ENCODE measurements at places on chromosomes 7 and 10.
A peak's percentile ranks its signal among the peaks of the same experiment; 100 is the strongest.

DNA sequence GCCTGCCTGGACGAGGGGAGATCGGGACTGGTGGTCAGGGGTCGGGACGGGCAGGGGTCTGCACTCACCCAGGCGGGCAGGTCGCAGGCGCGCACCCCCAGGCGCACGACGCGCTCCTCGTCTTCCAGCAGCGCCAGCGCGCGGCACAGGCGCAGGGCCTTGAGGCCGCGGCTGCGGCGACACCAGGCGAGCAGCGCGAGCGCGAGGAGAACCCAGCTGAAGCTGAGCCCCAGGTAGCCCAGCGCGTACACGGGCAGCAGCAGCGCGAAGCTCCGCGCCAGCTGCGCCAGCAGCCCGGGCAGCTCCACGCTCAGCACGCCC, 328 bp downstream of the ESYT2 start:
- DNase-seq = peak; percentile 71

DNA sequence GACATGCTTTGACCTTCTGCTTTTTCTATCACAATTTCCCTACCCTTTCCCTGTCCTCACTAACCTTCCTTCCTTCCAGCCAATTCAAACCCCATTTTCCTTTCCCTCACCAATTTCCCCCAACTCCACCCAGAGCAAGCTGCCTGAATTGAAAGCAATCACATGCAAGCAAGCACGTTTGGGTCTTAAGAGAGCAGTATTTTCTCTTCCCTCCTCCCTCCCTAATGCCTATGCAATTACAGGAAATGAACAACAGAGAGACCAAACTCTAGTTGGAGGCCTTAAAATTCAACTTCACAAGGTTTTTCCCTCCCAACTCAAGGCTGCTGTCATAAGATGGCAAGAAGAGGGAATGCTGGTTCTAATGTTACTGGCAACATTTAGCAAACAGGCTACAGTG, 117.2 kb downstream of the MYOF start:
- DNase-seq = no peak

DNA sequence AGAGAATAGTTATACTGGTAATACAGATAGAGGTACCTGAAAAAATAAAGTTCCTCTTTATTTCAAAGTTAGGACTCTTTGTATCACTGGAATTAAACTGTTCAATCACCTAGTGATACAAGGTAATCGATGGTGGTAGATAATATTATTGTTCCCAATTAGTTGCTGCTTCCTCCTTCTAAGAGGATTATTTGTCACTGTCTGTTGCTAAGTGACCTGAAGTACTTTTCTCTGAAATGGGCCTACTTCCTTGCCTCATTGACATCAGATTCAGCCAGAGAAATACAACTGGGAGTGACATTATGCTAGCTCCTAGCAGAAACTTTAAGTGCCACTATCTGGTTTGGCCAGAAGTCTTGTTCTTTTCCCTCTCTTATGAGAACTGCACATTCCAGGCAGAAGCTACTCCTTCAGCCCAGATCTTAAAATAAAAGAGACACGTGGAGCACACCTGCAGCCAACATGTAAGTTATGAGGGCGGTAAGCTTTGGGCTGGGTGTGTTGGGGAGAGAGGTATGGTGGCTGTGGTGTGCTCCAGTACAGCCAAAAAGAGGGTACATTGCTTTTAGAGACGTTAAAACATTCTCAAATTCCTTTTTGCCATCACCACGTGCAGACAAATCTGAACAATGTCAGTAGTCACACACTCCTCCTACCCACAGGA, 54.8 kb downstream of the MINDY3 start:
- DNase-seq = no peak

- no peak for DNase-seq
Observed at GRCh38 chr7:156492170-156492569, 148.4 kb upstream of the RNF32 start.

DNA sequence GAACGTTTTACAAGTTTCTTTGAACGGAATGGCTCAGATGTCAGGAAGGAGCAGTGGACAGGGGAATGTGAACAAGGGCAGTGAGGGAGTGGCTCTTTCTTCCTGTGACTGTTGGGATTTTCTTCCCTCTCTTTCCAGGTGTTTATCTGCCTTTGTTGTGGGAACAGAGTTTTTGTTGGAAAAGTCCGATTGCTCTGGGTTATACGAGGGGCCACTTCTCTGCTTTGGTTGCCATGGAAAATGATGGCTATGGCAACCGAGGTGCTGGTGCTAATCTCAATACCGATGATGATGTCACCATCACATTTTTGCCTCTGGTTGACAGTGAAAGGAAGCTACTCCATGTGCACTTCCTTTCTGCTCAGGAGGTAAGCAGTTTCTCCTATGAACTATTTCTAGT, 41.4 kb downstream of the ZRANB1 start:
- no peak for DNase-seq

GRCh38 chr7:129889133-129889844, 63.5 kb downstream of the UBE2H start:
- DNase-seq = no peak

- no peak for DNase-seq
Observed at GRCh38 chr10:45044290-45044689, 43.6 kb downstream of the ZNF22 start.

GRCh38 chr7:96664793-96665192, 44.9 kb downstream of the SEM1 start:
- no peak for DNase-seq

GRCh38 chr7:11177793-11178192, 204.1 kb downstream of the PHF14 start:
- DNase-seq = no peak

- DNase-seq = no peak
Observed at GRCh38 chr7:137535579-137535978, 192.0 kb upstream of the PTN start.

GRCh38 chr10:130363051-130363450, 226.9 kb downstream of the GLRX3 start:
- no peak for DNase-seq

- DNase-seq = no peak
Observed at GRCh38 chr10:68135922-68136792, 26.9 kb downstream of the MYPN start.

DNA sequence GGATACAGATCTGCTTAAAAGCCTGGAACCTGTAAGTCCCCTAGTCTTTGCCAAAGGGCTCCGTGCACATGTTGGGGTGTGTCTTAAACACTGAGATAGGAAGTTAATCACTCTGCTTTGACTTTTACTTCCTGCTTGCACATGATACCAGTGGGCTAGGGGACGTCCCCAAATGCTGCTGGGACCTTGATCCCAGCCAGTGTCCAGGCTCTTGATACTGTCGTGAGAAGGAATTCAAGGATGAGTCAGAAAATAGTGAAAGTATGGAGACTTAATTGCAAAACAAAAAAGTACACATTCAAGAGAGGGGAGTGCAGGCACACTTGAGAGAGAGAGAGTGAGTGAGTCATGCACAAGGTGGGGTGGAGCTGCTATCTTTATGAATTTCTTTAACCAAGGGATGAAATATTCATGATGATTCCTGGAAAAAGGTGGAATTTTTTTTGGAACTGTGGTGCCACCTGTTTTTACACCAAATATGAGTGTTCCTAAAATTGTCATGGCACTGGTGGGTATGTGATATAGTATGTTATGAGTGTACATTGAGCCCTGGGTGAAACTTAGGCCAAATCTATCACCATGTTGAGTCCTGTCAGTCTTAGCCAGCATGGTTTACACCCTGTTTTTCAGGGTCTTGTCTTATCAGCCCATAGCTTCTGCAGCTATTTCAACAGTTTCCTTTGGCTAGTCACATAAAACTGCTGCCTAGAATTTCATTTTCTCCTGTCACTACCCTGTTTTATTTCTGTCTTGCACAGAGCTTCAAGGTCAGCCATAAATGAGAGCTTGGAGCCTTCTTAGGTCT, 88.3 kb upstream of the CYP26C1 start:
- DNase-seq = no peak

DNA sequence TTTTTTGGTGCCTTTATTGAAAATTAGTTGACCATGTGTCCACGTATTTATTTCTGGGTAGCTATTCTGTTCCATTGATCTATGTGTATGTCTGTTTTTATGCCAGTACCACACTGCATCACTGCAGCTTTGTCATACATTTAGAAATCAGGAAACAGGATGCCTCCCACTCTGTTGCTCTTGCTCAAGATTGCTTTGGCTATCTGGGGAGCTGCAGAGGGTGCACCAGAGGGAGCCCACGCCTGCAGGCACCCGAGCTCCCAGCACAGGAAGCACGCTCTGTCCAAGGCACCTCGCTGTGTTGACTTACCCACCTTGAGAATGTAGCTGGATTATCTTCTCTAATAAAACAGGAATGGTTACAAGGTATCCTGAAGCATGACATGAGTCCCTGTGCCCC, 301.7 kb downstream of the TCERG1L start:
- no peak for DNase-seq

- DNase-seq = no peak
Observed at GRCh38 chr7:7773334-7774309, 55.2 kb upstream of the RPA3 start.

DNA sequence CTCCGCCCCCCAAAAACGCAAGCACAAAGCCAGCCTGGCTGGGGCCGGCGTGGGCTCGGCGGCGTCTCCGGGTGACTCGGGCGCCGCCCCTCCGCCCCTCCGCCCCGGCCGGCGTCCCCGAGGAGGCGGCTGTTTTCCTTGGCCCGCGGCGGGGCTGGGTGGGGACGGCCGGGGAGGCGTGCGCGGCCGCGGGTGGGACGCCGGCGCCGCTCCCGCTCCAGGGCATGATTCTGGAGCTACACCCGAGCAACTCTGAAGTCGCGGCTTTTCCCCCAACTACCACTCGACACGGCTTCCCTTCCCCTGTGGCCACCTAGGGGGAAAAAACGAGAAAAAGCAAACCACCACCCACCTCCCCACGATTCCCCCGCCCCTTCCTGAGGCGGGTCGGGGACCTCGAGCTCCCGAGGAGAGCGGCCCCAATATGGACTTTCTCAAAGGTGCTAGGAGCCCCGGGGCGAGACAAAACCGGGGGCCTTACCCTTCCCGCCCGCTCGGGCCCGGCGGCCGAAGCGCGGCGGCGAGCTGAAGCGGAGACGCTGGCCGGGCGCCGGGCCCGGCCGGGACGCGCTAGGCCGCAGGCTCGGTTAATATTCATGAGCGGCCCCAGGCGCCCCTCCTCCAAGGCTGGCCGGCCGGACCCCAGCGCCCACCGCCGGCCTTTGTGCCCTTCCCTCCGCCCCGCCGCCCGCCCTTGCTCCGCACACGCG, 856 bp downstream of the ARHGAP21 start:
- peak; percentile 41 for DNase-seq

- no peak for DNase-seq
Observed at GRCh38 chr7:133535308-133535707, 282.4 kb downstream of the EXOC4 start.

DNA sequence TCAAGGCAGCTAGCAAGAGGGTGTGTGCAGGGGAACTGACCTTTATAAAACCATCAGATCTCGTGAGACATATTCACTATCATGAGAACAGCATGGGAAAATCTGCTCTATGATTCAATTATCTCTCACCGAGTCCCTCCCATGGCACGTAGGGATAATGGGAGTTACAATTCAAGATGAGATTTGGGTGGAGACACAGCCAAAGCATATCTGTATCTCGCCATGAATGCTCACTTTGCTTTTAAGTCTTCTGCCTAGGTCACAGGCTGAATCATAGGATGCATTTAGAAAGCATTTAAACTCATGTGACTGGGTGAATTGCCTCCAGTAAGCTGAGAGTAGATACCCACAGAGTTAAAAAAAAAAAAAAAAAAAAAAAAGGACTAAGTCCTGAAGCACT, 220.0 kb downstream of the AGMO start:
- no peak for DNase-seq

GRCh38 chr7:28984631-28985030, 26.5 kb upstream of the TRIL start:
- DNase-seq = no peak

GRCh38 chr7:50208378-50208982, 96.0 kb upstream of the IKZF1 start:
- no peak for DNase-seq

DNA sequence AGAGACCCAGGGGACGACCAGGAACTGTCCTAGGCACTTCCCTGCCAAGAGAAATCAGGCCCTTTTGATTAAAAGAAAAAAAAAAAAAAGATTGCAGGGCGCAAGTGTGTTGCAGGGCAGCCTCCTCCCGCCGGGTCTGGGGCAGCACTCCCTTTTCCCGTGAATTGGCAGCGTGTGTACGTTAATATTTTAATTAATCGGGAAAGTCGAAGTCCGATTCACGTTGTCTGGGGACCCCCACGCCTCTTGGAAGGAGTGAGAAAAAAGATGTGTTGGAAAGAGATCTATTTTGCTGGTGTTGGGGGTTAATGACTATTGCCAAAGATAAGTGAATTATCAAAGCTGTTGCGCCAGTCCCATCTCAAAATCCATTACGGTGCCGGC, 1.3 kb upstream of the EBF3 start:
- no peak for DNase-seq

- no peak for DNase-seq
Observed at GRCh38 chr7:138257459-138258196, 181.4 kb downstream of the AKR1D1 start.

GRCh38 chr10:129134371-129134770, 332.7 kb upstream of the MGMT start:
- DNase-seq = no peak

- DNase-seq = no peak
Observed at GRCh38 chr7:157854066-157854891, 517.5 kb downstream of the DNAJB6 start.

DNA sequence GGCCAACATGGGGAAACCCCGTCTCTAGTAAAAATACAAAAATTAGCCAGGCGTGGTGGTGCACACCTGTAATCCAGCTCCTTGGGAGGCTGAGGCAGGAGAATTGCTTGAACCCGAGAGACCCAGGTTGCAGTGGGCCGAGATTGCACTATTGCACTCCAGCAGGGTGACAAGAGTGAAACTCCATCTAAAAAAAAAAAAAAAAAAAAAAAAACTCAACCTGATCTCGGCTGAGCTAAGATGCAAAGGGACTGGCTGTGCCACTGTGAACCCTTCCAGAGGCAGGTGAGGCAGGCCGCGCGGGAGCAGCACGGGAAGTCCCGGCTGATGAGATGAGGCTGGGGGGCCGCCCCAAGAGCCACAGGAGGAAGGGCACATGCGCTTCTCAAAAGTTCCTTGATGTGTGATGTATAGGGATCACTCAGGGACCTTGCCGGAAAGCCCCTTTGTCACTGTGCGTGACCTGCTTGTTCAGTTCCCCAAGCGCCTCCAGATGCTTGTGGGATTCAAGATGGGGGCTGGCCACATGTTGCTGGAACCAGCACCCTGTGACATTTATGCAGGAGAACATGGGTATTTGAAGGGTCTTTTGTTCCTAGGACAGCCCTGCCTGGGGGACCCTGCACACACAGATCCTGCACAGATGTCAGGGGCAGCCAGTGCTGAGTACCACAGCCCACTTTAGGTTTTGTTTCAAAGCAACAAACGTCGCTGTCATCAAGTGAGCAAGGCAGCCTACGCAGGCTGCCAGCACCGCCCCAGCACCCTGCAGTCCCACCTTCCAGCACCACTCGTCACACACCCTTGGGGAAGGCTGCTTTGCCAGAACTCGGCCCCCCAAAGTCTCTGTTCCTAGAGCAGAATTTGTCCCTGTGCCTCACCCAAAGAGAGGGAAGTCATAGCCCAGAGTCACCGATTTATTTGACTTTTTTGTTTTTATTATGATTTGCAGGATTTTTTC, 74.8 kb upstream of the SH2B2 start:
- no peak for DNase-seq

- DNase-seq = no peak
Observed at GRCh38 chr10:8600192-8600591, 545.7 kb downstream of the GATA3 start.
